ENCODE measurements at places on chromosomes 2 and 18.

DNA sequence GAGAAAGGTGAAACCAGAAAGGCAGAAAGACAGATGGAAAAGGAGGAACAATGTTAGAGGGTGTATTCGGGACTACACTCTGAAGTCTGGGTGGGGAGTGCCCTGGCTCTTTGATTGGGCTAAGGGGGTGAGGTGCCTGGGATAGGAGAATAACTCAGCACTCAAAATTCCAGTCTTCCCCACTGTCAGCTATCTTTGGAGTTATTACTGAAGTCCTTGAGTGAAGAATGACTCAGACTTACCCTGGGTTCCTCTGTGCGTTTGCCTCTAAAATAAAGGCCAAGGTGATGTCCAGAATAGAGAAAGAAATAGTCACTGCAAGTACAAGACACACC lies 151.8 kb upstream of the SERPINE2 start:
- H3K36me3 ChIP-seq, result no peaks in the 10 kb centered on the region
- no peak overlapping the region for H3K27ac ChIP-seq
- no peaks in the 10 kb centered on the region for H3K4me1 ChIP-seq

GRCh38 chr2:217479566-217479965 lies 523.2 kb downstream of the TNS1 start:
- H3K27ac ChIP-seq, result no peak overlapping the region
- no peak for DNase-seq
- no peaks in the 10 kb centered on the region for H3K36me3 ChIP-seq
- H3K4me1 ChIP-seq, result no peaks in the 10 kb centered on the region

DNA sequence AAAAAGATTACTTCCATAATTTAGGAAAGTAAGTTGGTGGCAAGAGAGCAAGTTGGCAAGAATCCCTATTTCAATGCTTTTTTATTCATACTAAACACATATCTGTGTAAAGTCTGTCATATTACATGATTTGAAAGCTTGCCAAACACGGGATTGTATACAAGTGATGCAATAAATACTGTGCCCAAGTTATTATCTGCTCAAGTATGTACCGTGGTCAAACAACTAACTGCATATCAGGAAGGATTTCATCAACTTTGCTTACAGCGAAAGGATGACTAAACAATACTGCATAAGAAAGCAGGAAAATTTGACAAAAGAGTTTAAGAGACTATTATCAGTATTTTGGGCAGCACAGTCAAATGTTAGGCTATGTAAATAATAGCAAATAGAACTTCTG lies 69.6 kb upstream of the SCN1A start:
- H3K27ac ChIP-seq, result no peak overlapping the region
- no peaks in the 10 kb centered on the region for H3K27me3 ChIP-seq
- no peak for DNase-seq

- no peaks in the 10 kb centered on the region for H3K36me3 ChIP-seq
- no peak overlapping the region for H3K4me3 ChIP-seq
- no peaks in the 10 kb centered on the region for H3K4me1 ChIP-seq
- H3K27me3 ChIP-seq, result no peaks in the 10 kb centered on the region
- H3K27ac ChIP-seq, result no peak overlapping the region
Measured at GRCh38 chr2:78973630-78974029, 51.9 kb upstream of the REG3G start.

GRCh38 chr2:172555272-172555521 lies 693 bp upstream of the PDK1 start:
- peak overlapping the region; percentile 89 for H3K27ac ChIP-seq
- no peaks in the 10 kb centered on the region for H3K36me3 ChIP-seq
- H3K4me3 ChIP-seq, result peak overlapping the region; percentile 83

GRCh38 chr2:213057977-213058376 lies 93.4 kb downstream of the IKZF2 start:
- no peaks in the 10 kb centered on the region for H3K36me3 ChIP-seq
- no peaks in the 10 kb centered on the region for H3K4me1 ChIP-seq
- H3K4me3 ChIP-seq, result no peak overlapping the region
- H3K27ac ChIP-seq, result no peak overlapping the region
- H3K27me3 ChIP-seq, result no peaks in the 10 kb centered on the region

- H3K27ac ChIP-seq, result no peak overlapping the region
- peaks cover 28% of the 10 kb centered on the region for H3K4me1 ChIP-seq
- H3K27me3 ChIP-seq, result no peaks in the 10 kb centered on the region
- no peak for DNase-seq
Measured at GRCh38 chr2:219574484-219575311, 2.6 kb downstream of the INHA start.

DNA sequence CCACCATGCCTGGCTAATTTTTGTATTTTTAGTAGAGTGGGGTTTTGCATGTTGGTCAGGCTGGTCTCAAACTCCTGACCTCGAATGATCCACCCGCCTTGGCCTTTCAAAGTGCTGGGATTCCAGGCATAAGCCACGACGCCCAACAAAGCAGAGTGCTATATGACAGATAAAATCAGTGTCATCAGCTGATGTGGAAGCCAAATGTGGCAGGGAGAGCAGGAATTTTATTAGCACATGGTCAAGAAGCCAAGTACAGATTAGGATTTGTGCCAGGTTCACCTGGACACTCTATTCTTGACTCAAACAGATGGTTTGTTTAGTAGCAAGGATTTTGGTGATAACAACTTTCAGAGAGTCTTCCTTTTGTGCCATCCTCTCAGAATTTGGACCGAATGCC lies 62.7 kb downstream of the LCLAT1 start:
- DNase-seq, result no peak
- H3K36me3 ChIP-seq, result no peaks in the 10 kb centered on the region
- no peak overlapping the region for H3K27ac ChIP-seq
- H3K4me1 ChIP-seq, result peaks cover 19% of the 10 kb centered on the region
- no peaks in the 10 kb centered on the region for H3K27me3 ChIP-seq

DNA sequence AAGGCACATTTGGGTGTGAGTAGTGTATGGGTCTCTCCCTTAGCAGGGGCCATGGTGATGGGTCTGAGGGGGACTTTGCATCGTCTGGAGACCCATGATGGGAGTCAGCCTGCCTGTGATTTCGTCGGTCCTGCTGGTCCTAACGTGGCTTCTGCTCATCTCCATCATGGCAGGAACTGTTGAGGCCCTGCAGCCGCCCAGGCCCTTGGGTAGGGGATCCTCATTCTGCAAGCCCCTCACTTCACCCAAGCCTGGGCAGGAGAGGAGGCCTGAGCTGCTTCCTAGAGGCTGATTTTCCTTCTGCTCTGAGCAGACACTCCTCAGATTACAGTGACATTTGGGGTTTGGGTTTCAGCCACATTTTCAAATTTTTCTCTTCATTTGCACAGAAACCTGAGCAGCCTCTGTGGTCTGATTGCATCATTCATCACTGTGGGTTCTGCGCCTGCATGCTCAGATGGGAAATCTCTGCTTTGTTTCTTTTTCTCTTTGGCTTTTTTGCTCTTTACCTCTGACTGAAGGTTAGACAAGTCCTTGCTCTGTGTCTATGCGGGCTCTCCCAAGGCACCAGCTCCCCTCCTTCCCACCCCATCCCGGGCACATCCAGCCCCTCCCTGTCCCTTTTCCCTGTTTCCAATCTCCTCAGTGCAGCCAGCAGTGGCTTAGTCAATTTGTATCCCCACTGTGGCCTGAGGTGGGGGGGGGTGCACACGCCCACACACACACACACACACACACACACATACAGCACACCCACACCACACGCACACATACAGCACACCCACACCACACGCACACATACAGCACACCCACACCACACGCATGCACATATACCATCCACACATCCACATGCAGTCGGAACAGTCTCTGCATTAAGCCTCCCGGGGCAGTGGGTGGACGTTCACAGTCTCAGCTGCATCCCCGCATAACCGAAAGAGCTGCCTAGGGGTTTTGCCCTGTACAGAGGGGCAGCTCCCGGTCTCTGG lies 305.4 kb upstream of the HS6ST1 start:
- H3K27me3 ChIP-seq, result no peaks in the 10 kb centered on the region
- no peak for DNase-seq
- no peak overlapping the region for H3K27ac ChIP-seq

GRCh38 chr2:235461763-235462414 lies 32.0 kb upstream of the AGAP1 start:
- DNase-seq, result no peak
- H3K27ac ChIP-seq, result no peak overlapping the region
- no peak overlapping the region for H3K4me3 ChIP-seq
- H3K4me1 ChIP-seq, result no peaks in the 10 kb centered on the region

- peaks cover 21% of the 10 kb centered on the region for H3K4me1 ChIP-seq
- H3K27ac ChIP-seq, result no peak overlapping the region
- H3K4me3 ChIP-seq, result no peak overlapping the region
Measured at GRCh38 chr2:230444832-230445231, 28.8 kb downstream of the SP100 start.

DNA sequence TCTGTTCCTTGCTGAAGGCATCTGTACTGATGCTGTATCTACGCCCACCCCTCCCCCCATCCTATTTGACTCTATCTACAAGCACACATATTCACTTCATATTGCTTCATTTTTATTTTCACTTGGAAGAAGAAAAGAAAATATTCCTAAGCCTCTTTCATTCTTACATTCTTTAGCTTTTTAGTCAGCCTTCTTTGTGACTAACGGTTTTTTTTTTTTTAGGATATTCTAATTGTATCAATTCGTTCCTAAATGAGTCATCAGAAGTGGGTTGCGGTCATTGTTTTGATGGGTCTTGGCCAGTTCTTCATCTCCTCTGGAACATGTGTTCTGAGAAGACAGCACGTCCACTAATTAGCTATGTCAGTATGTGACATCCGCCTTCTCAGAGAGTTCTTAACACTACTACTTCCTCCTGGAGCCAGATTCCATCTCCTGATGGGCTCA lies 88.7 kb downstream of the MYO1B start:
- H3K36me3 ChIP-seq, result peaks cover 16% of the 10 kb centered on the region
- H3K4me3 ChIP-seq, result no peak overlapping the region
- no peaks in the 10 kb centered on the region for H3K27me3 ChIP-seq
- H3K27ac ChIP-seq, result peak overlapping the region; percentile 19

- H3K36me3 ChIP-seq, result peaks cover 33% of the 10 kb centered on the region
- peaks cover 21% of the 10 kb centered on the region for H3K4me1 ChIP-seq
- no peak overlapping the region for H3K4me3 ChIP-seq
- DNase-seq, result no peak
Measured at GRCh38 chr2:232842689-232843088, 27.4 kb upstream of the SNORC start.

GRCh38 chr2:202237787-202238233 lies 587 bp downstream of the SUMO1 start:
- H3K27me3 ChIP-seq, result no peaks in the 10 kb centered on the region
- DNase-seq, result peak; percentile 33
- H3K4me1 ChIP-seq, result peaks cover 31% of the 10 kb centered on the region
- peak overlapping the region; percentile 96 for H3K4me3 ChIP-seq
- peak overlapping the region; percentile 96 for H3K27ac ChIP-seq
- H3K36me3 ChIP-seq, result no peaks in the 10 kb centered on the region

DNA sequence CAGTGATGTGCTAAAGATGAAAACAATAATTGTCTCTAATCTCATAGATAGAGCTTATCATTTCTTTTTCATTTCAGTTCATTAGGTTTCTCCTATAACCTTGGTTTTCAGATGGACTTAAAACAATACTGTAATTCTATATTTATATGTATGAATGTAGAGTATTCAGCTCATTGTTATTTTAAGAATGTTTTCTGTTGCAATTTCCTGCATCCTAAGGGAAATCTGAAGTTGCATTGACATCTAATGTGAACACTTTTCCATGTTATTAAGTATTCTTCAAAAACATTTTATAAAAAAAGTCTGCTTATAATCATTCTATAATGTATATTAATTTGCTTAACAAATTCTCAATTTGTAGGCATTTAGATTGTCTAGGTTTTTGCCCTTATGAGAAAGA lies 288.9 kb downstream of the XIRP2 start:
- H3K27ac ChIP-seq, result no peak overlapping the region
- no peaks in the 10 kb centered on the region for H3K4me1 ChIP-seq
- DNase-seq, result no peak
- no peak overlapping the region for H3K4me3 ChIP-seq
- H3K36me3 ChIP-seq, result no peaks in the 10 kb centered on the region

DNA sequence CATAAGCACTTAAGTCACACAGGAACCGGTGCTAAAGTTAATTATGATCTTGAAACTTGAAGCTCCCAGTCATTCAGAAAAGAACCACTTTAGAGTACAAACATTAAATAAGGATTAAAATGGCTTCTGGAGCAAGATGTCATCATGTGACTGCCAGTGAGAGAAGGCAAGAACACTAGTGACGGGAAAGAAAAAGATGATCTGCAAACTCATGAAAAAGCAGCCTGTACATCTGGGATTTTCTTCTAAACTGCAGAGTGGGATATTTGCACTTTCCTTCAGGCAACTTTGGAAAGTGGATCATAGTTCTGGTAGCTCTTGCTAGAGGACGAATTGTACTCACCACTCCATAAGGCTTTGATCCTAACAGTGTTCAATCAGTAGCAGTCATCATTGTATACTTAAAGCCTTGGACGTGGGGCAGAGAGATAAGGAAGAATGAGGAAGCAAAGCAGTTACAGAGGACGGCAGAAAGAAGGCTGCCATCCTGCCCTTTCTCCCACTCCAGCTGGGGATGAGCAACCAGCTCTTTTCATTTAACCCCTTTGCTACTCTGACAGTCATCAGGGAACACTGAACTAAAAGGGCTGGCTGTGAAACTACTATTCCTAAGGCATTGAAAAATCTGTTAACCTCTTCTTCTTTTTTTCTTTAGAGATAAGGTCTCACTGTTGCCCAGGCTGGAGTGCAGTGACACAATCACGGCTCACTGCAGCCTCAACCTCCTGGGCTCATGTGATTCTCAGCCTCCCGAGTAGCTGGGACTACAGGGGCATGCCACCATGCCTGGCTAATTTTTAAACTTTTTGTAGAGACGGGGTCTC lies 18.1 kb downstream of the ABHD3 start:
- H3K4me3 ChIP-seq, result no peak overlapping the region
- peak overlapping the region; percentile 53 for H3K27ac ChIP-seq
- peaks cover 4% of the 10 kb centered on the region for H3K36me3 ChIP-seq

DNA sequence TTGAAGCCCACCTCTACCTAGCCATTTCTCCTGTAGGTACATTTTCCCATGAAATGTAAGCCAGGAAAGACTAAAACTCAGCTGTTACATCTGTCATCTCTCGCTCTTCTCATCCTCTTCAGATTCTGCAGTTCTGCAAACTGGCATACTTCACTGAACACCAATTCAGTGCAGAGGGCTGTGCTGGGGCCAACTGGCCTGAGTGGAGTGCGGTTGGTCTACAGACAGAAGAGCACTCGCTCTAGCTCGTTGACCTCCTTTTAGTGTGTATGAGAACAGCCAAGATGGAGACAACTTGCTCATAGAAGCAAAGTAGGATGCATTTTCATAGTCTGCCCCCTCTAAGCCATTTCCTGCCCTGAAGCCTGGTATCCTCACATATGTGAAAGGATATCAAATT lies 862.6 kb downstream of the BCL11A start:
- H3K4me3 ChIP-seq, result no peak overlapping the region
- DNase-seq, result no peak
